ENCODE measurements at places on chromosomes 6 and 20. TPM values are rescaled to one million over a fixed set of nuclear protein-coding genes. Genes with fewer than 3 reads are reported as not detected.

DNA sequence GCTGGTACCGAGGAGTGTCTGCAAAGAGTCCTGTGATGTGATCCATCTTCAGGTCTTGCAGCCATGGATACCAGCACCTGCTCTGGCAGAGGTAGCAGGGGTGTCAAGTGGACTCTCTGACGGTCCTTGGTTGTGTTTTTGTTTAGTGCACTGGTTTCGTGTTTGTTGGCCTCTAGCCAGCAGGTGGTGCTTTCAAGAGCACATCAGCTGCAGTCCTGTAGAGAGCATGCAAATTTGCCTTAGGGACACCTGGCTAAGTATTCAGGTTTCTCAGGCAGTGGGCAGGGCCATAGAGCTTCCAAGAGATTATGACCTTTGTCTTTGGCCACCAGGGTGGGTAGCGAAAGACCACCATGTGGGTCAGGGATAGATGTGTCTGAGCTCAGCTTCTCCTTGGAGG lies 14.5 kb upstream of the RGS17 start:
- H3K36me3 ChIP-seq, result no peaks in the 10 kb centered on the region
- no peaks in the 10 kb centered on the region for H3K4me1 ChIP-seq
- no peak overlapping the region for H3K27ac ChIP-seq
- DNase-seq, result no peak
- no peaks in the 10 kb centered on the region for H3K27me3 ChIP-seq

GRCh38 chr20:1964659-1965405 lies 29.0 kb downstream of the PDYN start:
- peak overlapping the region; percentile 78 for H3K27ac ChIP-seq
- H3K4me1 ChIP-seq, result peaks cover 35% of the 10 kb centered on the region
- no peak overlapping the region for H3K4me3 ChIP-seq

GRCh38 chr6:22222469-22222868 lies 74.4 kb downstream of the PRL start:
- H3K4me1 ChIP-seq, result no peaks in the 10 kb centered on the region
- no peak overlapping the region for H3K27ac ChIP-seq
- no peak for DNase-seq
- no peaks in the 10 kb centered on the region for H3K36me3 ChIP-seq
- H3K27me3 ChIP-seq, result no peaks in the 10 kb centered on the region

DNA sequence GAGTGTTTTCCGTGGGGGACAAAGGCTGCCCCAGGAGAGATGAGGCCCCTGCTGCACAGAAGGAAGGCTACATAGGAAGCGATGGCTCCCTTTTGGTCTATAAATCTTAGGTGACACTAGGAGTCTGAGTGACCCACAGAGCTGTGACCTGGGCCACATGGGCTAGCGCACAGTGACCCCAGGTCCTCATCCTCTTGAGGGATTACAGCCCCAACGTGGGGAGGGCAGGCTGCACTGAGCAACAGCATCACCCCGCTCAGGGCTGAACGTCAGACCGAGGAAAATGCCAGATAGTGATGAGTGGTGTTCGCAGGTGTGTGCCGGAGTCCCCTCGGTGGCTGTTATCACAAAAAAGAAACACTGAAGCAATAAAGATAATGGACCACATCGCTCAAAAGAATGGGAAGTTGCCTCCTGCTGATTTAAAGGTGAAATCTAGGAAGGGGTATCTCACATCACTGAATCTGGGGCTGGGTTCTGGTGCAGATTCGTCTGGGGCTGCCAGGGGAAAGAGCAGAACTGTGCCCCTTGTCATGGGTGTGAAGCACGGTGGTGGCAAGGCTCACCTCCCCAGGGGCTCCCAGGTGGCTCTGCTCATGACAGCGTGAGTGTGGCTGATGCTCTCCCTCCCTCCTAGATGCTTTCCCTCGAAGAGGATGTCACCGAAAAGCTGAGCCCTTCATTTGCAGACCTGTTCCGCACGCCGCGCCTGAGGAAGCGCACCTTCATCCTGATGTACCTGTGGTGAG lies 14.5 kb downstream of the SLC22A1 start:
- DNase-seq, result no peak
- H3K4me1 ChIP-seq, result no peaks in the 10 kb centered on the region
- no peak overlapping the region for H3K4me3 ChIP-seq
- no peaks in the 10 kb centered on the region for H3K27me3 ChIP-seq
- no peak overlapping the region for H3K27ac ChIP-seq

GRCh38 chr20:62977613-62978560 lies 25.4 kb downstream of the SLC17A9 start:
- peaks cover 100% of the 10 kb centered on the region for H3K27me3 ChIP-seq
- no peak overlapping the region for H3K27ac ChIP-seq
- H3K4me3 ChIP-seq, result peak overlapping the region; percentile 25

- no peak for DNase-seq
- H3K27ac ChIP-seq, result no peak overlapping the region
- H3K36me3 ChIP-seq, result no peaks in the 10 kb centered on the region
- H3K4me3 ChIP-seq, result no peak overlapping the region
Observed at GRCh38 chr20:47859278-47859677, 74.0 kb upstream of the SULF2 start.

DNA sequence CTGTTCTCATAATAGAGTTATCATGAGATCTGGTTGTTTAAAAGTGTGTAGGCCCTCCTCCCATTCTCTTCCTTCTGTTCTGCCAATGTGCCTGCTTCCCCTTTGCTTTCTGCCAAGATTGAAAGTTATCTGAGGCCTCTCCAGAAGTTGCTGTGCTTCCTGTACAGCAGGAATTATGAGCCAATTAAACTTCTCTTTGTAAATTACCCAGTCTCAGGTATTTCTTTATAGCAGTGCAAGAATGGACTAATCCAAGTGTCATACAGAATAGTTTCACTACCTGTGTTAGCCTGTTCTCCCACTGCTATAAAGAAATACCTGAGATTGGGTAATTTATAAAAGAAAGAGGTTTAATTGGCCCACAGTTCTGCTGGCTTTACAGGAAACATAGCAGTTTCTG lies 100.0 kb downstream of the CD24 start:
- no peaks in the 10 kb centered on the region for H3K36me3 ChIP-seq
- DNase-seq, result no peak
- no peak overlapping the region for H3K27ac ChIP-seq
- no peaks in the 10 kb centered on the region for H3K27me3 ChIP-seq

- no peak overlapping the region for H3K27ac ChIP-seq
- H3K36me3 ChIP-seq, result no peaks in the 10 kb centered on the region
- no peaks in the 10 kb centered on the region for H3K4me1 ChIP-seq
- no peak overlapping the region for H3K4me3 ChIP-seq
- H3K27me3 ChIP-seq, result no peaks in the 10 kb centered on the region
Observed at GRCh38 chr20:15154070-15154469, 816.7 kb upstream of the FLRT3 start.

- no peaks in the 10 kb centered on the region for H3K4me1 ChIP-seq
- H3K4me3 ChIP-seq, result no peak overlapping the region
- no peaks in the 10 kb centered on the region for H3K36me3 ChIP-seq
- no peak for DNase-seq
- no peaks in the 10 kb centered on the region for H3K27me3 ChIP-seq
Observed at GRCh38 chr6:131532580-131533039, 40.4 kb upstream of the ARG1 start.

GRCh38 chr20:31652917-31653396 lies 15.2 kb downstream of the COX4I2 start:
- H3K27ac ChIP-seq, result no peak overlapping the region
- no peak overlapping the region for H3K4me3 ChIP-seq

GRCh38 chr6:167647737-167648470 lies 178.8 kb upstream of the AFDN start:
- peak; percentile 35 for DNase-seq
- no peak overlapping the region for H3K4me3 ChIP-seq
- no peaks in the 10 kb centered on the region for H3K36me3 ChIP-seq
- H3K27ac ChIP-seq, result no peak overlapping the region
- H3K4me1 ChIP-seq, result peaks cover 9% of the 10 kb centered on the region
- no peaks in the 10 kb centered on the region for H3K27me3 ChIP-seq

The PIM1 gene
- 142 TPM for total RNA-seq

- H3K4me1 ChIP-seq, result peaks cover 50% of the 10 kb centered on the region
- H3K36me3 ChIP-seq, result no peaks in the 10 kb centered on the region
- no peaks in the 10 kb centered on the region for H3K27me3 ChIP-seq
- H3K27ac ChIP-seq, result no peak overlapping the region
Observed at GRCh38 chr6:109121411-109121810, 26.1 kb downstream of the CEP57L1 start.

DNA sequence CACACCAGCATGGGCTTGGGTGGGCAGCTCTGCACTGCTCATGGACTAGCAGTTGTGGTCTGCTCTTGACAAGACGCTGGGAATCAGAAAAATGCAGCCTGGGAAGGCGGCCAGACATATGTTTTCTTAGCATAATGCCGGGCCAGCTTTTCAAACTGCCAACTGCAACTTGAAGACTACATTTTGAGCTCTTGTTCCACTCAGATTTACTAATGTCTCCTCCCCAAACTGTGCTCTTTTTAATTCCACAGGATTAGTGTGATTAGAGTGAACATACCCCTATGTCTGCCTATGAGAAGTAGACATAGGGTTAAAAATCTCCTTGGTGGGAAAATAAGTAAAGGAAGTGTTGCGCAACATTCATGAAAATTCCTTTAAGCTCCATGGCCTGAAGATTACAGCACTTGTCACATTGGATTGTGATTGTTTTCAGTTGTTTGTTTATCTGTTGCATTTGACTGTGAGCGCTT lies 5.3 kb upstream of the FNDC1 start:
- no peak overlapping the region for H3K27ac ChIP-seq
- peaks cover 12% of the 10 kb centered on the region for H3K27me3 ChIP-seq
- H3K4me3 ChIP-seq, result no peak overlapping the region
- peaks cover 7% of the 10 kb centered on the region for H3K4me1 ChIP-seq
- no peaks in the 10 kb centered on the region for H3K36me3 ChIP-seq

DNA sequence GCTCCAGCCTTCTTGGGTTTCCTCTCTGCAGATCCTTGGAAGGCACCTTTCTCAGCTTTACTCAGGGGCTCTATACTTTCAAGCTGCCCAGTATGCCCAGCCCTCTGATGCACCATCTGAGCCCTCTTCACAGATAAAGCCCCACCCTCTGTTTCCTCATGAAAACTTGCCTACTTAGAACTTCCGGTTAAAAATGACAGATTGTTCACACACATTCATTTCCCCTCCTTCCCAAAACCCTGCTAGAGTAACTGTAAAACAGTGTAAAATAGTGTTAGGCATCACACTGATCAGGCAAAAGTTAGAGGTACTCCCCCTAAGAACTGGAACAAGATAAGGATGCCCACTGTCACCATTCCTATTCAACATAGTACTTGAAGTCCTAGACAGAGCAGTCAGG lies 14.0 kb upstream of the GCM1 start:
- DNase-seq, result no peak
- H3K4me1 ChIP-seq, result peaks cover 6% of the 10 kb centered on the region
- no peaks in the 10 kb centered on the region for H3K36me3 ChIP-seq
- no peak overlapping the region for H3K27ac ChIP-seq

DNA sequence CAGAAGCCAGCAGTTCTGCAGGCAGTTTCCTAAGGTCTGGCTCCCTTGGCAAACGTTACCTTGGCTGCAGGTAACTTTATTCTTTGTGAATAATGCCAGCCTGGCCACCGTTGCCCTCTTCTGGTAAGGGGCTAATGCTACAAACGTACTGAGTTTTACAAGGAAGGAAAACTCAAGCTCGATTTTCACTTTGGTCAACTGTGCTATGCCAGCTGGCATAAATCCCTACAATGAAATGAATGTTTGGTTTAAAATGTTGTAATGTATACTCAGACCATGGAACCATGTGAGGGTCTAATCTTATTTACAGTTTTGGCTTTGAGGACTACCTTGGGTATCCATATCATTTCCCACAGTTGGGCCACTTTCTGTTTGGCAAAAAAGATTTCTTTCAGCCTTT lies 101.4 kb downstream of the SLX4IP start:
- H3K4me3 ChIP-seq, result no peak overlapping the region
- H3K27me3 ChIP-seq, result no peaks in the 10 kb centered on the region
- DNase-seq, result no peak
- no peak overlapping the region for H3K27ac ChIP-seq
- peaks cover 12% of the 10 kb centered on the region for H3K4me1 ChIP-seq

GRCh38 chr6:24666097-24666640 lies 530 bp downstream of the TDP2 start:
- H3K4me3 ChIP-seq, result peak overlapping the region; percentile 95
- peak overlapping the region; percentile 93 for H3K27ac ChIP-seq
- DNase-seq, result peak; percentile 90
- H3K36me3 ChIP-seq, result peaks cover 38% of the 10 kb centered on the region
- H3K27me3 ChIP-seq, result no peaks in the 10 kb centered on the region

The TAGAP gene
- 42.5 TPM for total RNA-seq

The PI3 gene
- not detected for total RNA-seq

GRCh38 chr6:128363020-128363813 lies 157.2 kb downstream of the PTPRK start:
- H3K4me1 ChIP-seq, result no peaks in the 10 kb centered on the region
- no peaks in the 10 kb centered on the region for H3K27me3 ChIP-seq
- no peak overlapping the region for H3K27ac ChIP-seq

The SLC35A1 gene
- total RNA-seq, result 16.0 TPM

DNA sequence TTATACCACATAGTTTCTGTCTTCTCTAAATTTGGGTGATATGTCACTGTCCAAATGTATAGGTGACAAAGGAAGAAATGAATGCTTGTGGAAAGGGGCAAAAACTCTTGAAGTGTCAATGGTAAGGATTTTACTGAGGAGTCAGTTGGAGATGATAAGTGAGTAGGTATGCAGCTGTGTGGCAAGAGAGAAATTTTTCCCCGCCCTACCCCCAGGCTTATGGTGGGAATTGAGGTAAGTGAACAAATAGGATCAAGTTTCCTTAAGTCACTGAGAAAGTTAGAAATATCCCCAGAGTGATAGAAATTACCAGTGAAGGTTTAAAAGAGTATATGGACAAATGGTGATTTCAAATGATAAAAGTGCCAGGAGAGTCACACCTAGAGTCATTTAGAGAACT lies 11.8 kb downstream of the DSE start:
- H3K4me1 ChIP-seq, result peaks cover 68% of the 10 kb centered on the region
- no peak overlapping the region for H3K27ac ChIP-seq
- H3K4me3 ChIP-seq, result no peak overlapping the region

GRCh38 chr6:125611573-125612344 lies 137.7 kb upstream of the HEY2 start:
- no peak overlapping the region for H3K27ac ChIP-seq
- no peaks in the 10 kb centered on the region for H3K36me3 ChIP-seq
- H3K27me3 ChIP-seq, result no peaks in the 10 kb centered on the region
- DNase-seq, result no peak
- H3K4me3 ChIP-seq, result no peak overlapping the region
- no peaks in the 10 kb centered on the region for H3K4me1 ChIP-seq

DNA sequence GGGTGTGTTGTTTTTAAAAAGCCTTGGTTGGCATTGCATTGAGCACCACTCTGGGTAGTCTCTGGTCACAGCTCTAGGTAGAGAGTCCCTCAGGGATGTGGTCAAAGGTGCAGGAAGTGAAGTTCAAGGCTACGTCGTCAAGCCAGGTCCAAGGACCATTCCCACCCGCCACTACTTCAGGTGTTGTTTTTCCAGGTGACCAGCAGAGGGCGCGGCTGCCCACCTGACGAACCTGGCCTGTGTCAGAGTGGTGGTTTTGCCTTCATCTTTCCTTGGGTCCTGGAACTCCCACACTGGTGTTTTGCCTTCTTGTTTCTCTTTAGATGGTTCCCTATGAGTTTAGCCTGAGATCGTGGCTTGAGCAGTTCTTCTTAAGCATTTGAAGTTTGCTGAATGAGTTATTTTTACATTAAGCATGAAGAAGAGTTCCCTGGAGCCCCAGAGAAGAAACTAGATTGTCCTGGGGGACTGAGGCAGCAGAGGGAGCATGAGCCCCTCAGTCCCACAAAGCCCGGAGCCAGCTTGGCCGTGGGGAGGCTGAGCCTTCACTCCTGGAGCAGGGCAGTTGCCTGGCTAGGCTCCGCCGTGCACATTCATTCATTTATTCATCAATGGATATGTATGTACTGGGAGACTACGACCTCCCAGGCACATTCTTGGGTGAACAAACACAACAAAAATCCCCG lies 5.6 kb upstream of the PHACTR3 start:
- peaks cover 5% of the 10 kb centered on the region for H3K4me1 ChIP-seq
- H3K27me3 ChIP-seq, result peaks cover 11% of the 10 kb centered on the region
- no peak overlapping the region for H3K27ac ChIP-seq
- DNase-seq, result no peak
- H3K36me3 ChIP-seq, result no peaks in the 10 kb centered on the region

GRCh38 chr6:70380771-70381416 lies 32.4 kb upstream of the FAM135A start:
- H3K4me3 ChIP-seq, result no peak overlapping the region
- DNase-seq, result no peak

Measured in spleen (tissue), 13 donors.